ENCODE measurements at places on chromosomes 1 and 21. TPM values are rescaled to one million over a fixed set of nuclear protein-coding genes. Genes with fewer than 3 reads are reported as not detected.

The KPNA6 gene
- 122 TPM for total RNA-seq

The TNNT2 gene
- 6.1 TPM for total RNA-seq

The HTR1D gene
- total RNA-seq = 3.8 TPM

The CD247 gene
- total RNA-seq = not detected

The KLF17 gene
- 0.09 TPM for total RNA-seq

The TINAGL1 gene
- 3.9 TPM for total RNA-seq

The SEC22B gene
- 45.9 TPM for total RNA-seq

The CNN3 gene
- 538 TPM for total RNA-seq

The RIMS3 gene
- total RNA-seq = 4.3 TPM

The GLIS1 gene
- total RNA-seq = not detected

The ITLN1 gene
- not detected for total RNA-seq

The NEXN gene
- 37.5 TPM for total RNA-seq

The PAQR6 gene
- total RNA-seq = 6.4 TPM

The TDRD10 gene
- not detected for total RNA-seq

The LAPTM5 gene
- 0.77 TPM for total RNA-seq

The GBP5 gene
- 0.79 TPM for total RNA-seq

The OR6K3 gene
- not detected for total RNA-seq

The PADI2 gene
- total RNA-seq = 0.48 TPM

The PGLYRP4 gene
- not detected for total RNA-seq

The UBE2J2 gene
- total RNA-seq = 67.4 TPM

The CD84 gene
- total RNA-seq = not detected

The LIN28A gene
- total RNA-seq = 16.7 TPM

The NCAM2 gene
- total RNA-seq = 4.6 TPM

The ANGPTL3 gene
- total RNA-seq = not detected

The LRRC39 gene
- total RNA-seq = 0.22 TPM

The ZRANB2 gene
- total RNA-seq = 102 TPM

The PLEKHA6 gene
- 1.5 TPM for total RNA-seq

The CALML6 gene
- total RNA-seq = 0.91 TPM

The CASP9 gene
- total RNA-seq = 8.5 TPM

The TACSTD2 gene
- total RNA-seq = 3.0 TPM

The TRABD2B gene
- 1.8 TPM for total RNA-seq

The KRTAP19-3 gene
- not detected for total RNA-seq

The FCER1G gene
- total RNA-seq = 0.91 TPM

The LRRC53 gene
- total RNA-seq = not detected

The MTF2 gene
- 56.4 TPM for total RNA-seq

The RNASEL gene
- total RNA-seq = 1.8 TPM

The MCOLN3 gene
- 0.75 TPM for total RNA-seq

The FOXD3 gene
- total RNA-seq = not detected

The CELA2B gene
- not detected for total RNA-seq

The C8B gene
- total RNA-seq = not detected

The FAM43B gene
- 0.27 TPM for total RNA-seq

The GJA9 gene
- total RNA-seq = not detected

The KPRP gene
- not detected for total RNA-seq

The KCNC4 gene
- total RNA-seq = 2.6 TPM

The PIK3R3 gene
- 55.5 TPM for total RNA-seq

The AMY1B gene
- total RNA-seq = not detected

The CSF3R gene
- 0.22 TPM for total RNA-seq

The VAV3 gene
- 1.9 TPM for total RNA-seq

The GPR52 gene
- total RNA-seq = 0.55 TPM

The LYPD8 gene
- not detected for total RNA-seq

The NUP210L gene
- total RNA-seq = not detected

The LCE1E gene
- total RNA-seq = not detected

The LAMB3 gene
- 6.1 TPM for total RNA-seq

The HSD3B2 gene
- total RNA-seq = not detected

The ASPM gene
- total RNA-seq = 3.9 TPM

Data from astrocyte (in vitro differentiated cells and primary cell).